ENCODE measurements at places on chromosomes 6 and 20. TPM values are rescaled to one million over a fixed set of nuclear protein-coding genes. Genes with fewer than 3 reads are reported as not detected.

The PRPH2 gene
- 3.0 TPM for total RNA-seq

The DCDC2 gene
- total RNA-seq = not detected

The SAPCD1 gene
- total RNA-seq = 2.8 TPM

The LY6G6F gene
- total RNA-seq = not detected

The LY6G5B gene
- 1.2 TPM for total RNA-seq

The GFOD1 gene
- 24.2 TPM for total RNA-seq

The SAMD5 gene
- total RNA-seq = 1.3 TPM

The ABHD12 gene
- total RNA-seq = 18.2 TPM

The C20orf144 gene
- not detected for total RNA-seq

The CLVS2 gene
- total RNA-seq = not detected

All from pericardium fibroblast (primary cell).